Activated T-cell treated with anti-CD3 and anti-CD28 coated beads, Interleukin-2, amount 50 U/mL, for 48 hours (primary cell): ENCODE measurements at places on chromosomes 2 and 18.

DNA sequence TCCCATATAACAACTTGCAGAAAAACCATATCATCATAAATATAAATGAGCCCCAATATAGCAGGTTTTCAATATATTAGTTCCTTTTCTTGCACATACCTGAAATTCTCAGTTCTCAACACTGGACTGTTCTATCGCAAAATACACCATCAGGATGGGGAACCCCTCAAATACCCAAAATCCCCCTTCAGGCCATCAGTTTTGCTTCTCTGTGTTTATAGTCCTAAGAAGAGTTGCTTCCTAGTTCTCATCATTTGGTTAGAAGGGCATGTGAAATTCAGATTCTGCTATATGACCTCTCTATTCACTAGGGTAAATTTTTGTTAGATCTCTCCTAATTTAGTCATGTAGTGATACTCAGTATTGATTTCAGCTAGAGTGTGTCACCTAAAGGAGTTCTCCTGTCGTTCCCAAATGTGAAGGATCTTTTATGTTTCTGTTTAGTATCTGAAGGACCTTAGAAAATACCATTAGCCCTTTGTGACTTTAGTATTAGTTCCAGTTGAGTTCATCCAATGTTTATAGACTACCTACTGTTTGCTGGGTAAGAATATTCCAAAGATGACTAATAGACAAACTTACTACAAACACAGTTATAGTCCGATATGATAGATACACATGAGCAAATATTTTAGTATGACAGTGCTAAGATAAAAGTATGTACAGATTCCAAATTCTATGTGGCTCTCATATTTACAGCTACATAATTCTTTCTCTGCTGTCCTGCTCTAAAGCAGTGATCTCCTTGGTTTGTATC lies 115.8 kb downstream of the TTC27 start:
- DNase-seq, result no peak

DNA sequence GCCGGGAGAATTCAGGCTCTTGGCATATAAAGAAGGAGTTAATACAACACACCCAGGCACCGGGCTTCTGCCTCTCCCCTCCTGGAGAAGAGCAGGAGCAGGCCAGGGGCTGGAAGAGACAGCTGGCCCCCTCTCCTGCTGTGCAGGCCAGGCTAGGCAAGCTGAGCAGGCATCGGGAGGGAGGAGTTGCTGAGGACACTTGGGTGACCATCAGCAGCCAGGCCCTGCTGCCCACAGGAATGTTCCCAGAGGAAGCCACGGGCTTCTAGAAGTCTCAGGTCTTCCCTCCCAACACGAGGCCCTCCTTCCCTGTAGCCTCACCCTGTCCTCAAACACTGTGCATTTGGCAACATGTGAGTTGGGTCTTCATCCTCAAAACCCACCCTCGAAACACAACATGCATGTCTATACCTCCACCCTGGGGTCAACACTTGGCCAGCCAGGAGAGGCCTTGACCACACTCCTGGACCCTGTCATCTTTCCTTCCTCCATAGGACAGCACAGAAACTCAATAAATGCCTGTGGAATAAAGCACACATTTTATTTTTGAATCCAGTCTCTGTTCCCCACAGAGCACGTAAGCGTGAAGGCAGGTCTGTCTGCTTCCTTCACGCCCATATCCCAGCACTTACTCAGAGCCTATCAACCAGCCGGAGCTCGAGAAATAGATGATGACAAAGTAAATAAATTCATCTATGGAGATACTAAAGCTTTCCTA lies 433.8 kb upstream of the ID2 start:
- DNase-seq, result no peak

GRCh38 chr2:182349268-182349667 lies 77.6 kb downstream of the PDE1A start:
- DNase-seq, result no peak

DNA sequence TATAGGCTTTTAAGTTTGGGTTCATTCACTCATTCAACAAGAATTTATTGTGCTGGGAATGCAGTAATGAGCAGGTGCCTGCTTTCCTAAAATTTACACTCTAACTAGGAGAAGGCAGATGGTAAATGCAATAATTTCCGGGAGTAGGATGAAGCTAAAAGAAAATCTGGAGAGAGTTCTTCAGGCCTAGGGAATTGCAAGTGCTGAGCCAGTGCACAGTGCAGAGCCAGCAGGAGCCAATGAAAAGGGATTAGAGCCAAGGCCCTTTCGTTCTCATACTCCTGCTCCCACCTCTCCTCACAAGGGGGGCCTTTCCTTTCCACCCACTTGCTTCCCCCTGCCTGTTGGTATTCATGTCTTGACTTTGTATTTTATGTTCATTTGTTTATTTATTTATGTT lies 55.1 kb downstream of the CFAP221 start:
- DNase-seq, result no peak

DNA sequence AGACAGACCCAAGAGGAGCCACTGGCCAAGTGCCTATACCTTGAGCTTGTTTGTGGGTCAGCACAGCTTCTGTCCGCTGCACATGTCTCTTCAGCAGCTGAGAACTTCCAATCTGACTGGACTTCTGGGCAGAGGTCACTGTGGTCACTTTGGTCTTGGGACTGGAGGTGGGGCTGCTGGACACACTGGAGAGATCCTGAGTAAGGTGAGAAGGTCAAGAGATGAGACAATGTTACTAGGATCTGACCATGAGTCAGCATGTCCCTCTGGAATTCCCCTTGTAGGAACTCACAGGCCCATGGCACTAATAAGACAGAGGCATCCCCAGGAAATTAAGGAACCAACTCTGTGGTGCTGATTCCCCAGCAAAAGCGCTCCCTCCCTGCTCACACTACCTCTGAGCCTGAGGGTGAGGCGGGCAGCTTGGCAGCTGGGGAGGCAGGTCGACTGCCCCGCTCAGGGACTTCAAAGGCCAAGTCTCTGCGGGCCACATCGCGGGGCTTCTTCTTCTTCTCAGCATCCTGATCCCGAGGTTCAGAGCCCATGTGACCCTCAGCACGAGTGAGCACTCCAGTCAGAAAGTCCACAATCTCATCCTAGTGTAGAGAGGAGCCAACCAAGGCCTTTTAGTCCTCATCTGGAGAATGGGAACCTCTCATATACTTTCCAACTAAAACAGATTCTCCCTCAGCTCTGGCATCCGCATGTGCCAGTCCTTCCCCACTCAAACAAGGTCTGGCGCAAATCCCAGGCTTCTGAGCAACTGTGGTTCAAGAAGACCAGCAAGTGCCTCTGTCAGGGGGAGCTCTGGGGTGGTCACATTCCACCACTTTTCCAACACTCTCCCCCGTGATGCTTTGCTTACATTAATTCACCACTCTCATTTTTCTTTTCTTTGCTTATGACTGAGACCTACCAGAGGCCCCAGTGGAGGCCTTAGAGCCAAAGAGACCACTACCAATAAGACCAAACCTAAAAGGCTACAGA lies 29.4 kb downstream of the KANSL3 start:
- DNase-seq, result no peak

DNA sequence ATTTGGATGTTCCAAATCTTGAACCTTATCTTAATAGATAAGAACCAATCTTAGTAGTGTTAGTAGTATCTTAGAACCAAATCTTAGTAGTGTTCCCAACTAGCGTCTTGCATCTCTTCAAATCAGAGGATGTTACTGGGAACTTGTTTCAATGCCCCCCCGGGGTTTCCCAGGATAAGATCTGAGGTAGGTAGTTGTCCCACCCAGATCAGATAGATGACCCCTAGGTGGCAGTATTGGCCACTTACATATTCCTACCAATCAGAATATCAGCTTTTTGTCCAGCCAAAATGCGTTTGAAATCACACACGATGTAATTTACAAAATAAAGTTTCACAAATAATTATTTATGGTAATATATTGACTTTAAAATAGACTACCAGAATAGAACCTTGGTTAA lies 314.8 kb downstream of the MBD2 start:
- no peak for DNase-seq

GRCh38 chr2:54845094-54845493 lies 121.6 kb downstream of the EML6 start:
- DNase-seq, result no peak

DNA sequence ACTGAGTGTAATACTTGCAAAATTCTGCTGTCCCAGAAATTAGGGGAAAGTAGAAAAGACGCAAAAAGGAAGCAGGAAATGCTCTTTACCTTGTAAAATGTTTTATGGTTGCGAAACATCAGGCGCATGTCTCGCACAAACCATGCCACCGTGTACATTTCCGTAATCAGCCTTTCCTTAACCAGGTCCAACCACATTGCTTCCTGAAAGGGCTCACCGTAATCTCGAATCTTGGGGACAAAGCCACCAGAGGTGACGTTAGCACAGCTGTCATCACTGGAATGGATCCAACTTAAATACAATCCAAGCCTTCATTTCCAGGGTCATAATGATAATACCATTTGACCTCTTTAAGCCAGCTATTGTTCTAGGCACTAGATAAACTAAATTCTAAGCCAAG lies 49.3 kb downstream of the SP110 start:
- DNase-seq, result no peak

- DNase-seq, result no peak
Observed at GRCh38 chr18:26711756-26712155, 153.8 kb downstream of the AQP4 start.

DNA sequence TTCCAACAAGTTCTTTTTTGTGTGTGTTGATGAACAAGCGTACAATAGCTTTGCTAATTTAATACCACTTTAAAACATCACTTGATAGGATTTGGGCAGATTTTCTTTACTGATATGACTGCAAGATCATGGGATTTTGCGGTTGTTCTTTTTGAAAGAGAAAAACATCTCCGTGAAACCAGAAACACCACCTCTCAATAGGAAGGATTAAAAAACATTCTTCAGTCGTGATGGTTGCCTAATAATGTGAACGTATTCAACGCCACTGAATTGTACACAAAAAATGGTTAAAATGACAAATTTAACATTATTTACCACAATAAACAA lies 19.3 kb downstream of the RBMS1 start:
- no peak for DNase-seq

GRCh38 chr2:165469417-165469816 lies at the start of gene CSRNP3:
CSRNP3 (plus strand) TSS chr2:165469698; CDS start chr2:165595066, 125,368 bp downstream.
- no peak for DNase-seq

DNA sequence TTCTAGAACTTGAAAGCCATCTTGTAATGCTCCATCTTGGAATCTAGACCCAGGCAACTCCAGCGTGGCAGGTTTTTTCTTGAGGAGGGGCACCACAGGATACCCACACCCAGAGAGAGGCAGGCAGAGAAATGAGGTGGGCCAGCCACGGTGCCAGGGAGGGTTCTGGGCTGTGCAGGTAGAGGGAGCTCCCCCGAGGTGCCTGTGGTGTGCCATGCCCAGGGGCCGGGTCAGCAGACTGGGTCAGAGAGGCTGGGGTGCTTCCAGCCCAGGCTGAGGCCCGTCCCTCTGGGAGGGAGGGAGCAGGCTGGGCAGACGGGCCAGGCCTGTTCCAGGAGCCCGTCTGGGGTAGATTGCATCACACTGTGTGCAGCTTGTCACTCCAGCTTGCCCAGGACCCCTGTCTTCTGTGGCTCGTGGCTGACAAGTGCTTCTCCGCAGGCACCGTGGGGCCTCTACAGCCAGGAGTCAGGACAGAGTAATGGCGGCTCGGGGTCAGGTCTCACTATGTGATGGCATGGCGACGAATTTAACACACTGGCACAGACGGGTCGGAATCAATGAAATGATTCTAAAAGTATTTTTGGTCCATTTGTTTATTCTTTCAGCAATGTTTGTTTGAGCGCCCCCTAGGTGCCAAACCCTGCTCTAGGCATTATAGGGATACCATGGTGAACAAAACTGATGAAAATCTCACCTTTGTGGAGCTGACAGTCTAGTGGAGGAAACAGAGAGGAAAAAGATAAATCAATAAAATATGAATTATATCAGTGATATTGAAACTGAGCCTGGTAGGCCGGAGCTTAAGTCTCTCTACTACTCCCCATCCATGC lies 144.0 kb downstream of the ACOXL start:
- no peak for DNase-seq

DNA sequence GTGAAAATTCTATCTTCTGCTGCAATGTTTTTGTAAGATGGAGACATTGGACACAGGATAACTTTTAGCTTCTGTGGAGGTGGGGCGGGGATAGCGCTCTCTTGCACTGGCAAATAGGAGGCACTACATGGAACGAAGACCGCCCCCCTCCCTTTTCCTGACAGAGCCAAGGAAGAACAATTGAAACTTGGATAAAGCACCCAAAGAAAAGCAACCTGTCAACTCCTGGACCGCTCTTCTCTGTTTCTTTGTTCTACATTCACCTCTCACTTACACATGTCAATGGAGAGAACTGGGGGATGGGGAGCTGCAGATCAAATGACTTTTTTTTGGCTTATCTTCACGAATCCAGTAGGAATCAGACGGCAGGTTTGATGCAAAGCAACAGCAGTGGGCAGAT lies 126.3 kb upstream of the CHAC2 start:
- DNase-seq, result no peak

DNA sequence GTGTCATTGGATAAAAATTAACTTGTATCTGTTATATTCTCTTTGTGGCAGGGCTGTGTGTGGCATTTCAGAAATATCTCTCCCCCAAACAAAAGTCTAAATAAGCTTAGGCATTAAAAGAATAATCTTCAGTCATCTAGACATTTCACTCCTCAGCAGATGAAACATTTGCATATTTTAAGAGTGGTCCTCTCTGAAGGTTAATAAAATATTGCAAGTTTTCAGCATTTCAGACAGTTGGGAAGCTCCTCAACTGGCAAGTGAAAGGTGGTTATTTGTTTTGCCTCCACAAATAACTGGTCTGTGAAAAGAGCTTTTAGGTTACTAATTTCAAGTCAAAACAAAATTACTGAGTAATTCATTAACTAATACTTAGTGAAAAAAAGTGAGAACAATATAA lies 462.6 kb downstream of the EPHA4 start:
- DNase-seq, result no peak

GRCh38 chr2:62181843-62182242 lies 14.1 kb upstream of the B3GNT2 start:
- DNase-seq, result no peak

GRCh38 chr18:63887424-63887823 lies at the start of gene SERPINB2:
SERPINB2 (plus strand) TSS chr18:63887705; CDS start chr18:63891445, 3,740 bp downstream.
- no peak for DNase-seq

DNA sequence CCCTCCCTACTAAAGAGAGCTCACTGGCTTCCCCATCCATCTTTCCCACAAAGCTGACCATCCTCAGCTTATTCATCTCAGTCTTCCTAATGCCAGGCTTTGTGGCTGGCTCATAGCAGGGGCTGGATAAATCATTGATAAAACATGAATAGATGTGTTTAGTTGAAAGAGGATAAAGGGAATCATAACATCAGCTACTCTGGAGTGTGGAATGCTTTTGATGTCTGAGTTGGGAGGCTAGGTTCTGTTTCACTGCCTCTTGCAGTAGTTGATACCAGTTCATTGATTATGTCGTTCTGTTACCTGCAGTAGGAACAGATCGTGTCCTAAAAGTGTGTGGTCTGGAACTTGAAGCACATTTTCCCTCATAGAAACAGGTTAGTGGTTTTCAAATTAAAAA lies 66.3 kb upstream of the HK2 start:
- DNase-seq, result no peak

DNA sequence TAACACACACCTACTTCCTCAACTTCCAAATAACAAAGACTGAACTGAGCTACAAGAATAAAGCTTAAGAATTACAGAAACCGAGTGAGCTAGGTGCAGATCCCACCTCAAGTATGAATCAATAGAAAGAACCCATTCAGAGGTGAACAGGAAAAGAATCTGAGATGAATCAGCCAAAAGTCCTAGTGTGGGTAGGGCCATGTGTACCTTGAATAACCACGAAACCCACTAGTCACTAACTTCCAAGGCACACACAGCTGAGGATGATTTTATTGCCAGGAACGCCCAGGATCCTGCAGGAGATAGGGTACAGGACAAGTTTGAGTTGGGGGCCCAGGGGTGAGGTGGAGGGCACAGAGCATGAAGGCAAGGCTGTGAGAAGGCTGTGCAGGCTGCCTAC lies 99.7 kb upstream of the REG3A start:
- no peak for DNase-seq

- DNase-seq, result no peak
Observed at GRCh38 chr2:177164131-177164530, 48.5 kb upstream of the HNRNPA3 start.
